Suprapubic skin (tissue), 4 donors: ENCODE measurements at places on chromosomes 3 and 15.

DNA sequence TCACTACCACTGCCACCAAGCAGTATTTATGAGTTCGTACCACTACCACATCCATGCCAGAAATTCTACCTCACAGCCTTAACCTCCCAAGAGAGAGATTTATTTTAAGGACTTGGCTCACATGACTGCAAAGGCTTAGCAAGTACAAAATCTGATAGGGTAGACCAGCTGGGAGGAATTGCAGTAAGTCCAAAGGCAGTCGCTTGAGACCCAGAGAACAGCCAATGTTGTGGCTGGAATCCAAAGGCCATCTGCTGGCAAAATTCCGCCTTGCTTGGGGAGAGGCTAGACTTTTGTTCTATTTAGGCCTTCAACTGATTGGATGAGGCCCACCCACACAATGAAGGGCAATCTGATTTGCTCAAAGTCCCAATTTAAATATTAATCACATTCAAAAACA, 101.4 kb upstream of the STT3B start:
- DNase-seq: no peak

DNA sequence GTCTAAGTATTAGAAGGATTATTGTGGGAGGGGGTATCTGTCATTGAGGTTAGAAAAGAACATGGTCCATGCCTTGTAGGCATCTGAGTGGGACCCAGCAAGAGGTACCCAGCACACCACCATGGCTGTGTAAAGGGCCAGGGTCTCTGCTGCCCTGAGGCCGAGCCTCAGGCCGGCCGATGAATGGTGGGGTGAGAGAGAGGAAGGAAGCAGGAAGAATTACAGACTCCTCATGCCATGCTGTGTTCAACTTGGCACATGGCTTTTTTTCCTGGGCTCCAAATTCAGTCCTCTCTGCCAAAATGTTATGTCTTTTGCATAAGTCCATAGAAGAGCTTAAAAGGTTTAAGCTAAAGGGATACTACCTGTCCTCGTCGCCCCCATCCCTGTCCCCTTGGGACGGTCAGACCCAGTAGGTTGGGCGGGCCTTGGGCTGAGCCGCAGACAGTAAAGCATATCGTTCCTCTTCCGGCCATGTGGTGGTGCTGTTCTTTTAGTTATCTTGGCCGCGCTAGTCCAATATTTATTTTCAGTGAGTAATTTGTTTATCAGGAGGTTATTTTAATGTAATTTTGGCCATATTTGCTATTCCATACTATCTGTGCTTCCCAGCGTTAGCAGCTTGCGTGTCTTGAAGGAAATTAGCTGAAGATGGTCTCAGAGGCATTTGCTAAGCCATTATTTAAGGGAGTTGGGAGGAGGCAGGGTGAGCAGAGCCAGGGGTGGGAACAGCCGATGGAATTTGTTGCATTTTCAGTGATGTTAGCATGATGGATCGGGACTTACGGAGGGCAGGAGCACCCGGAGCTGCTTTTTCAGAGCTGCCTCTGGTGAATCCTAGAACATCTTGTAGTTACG, 152.4 kb downstream of the AGBL1 start:
- no peak for DNase-seq

- DNase-seq: no peak
Observed at GRCh38 chr3:185789134-185789533, 35.7 kb downstream of the IGF2BP2 start.

GRCh38 chr3:46926871-46927717, 49.5 kb downstream of the CCDC12 start:
- peak; percentile 62 for DNase-seq

- no peak for DNase-seq
Observed at GRCh38 chr3:58800940-58801339, 134.4 kb upstream of the FAM3D start.

DNA sequence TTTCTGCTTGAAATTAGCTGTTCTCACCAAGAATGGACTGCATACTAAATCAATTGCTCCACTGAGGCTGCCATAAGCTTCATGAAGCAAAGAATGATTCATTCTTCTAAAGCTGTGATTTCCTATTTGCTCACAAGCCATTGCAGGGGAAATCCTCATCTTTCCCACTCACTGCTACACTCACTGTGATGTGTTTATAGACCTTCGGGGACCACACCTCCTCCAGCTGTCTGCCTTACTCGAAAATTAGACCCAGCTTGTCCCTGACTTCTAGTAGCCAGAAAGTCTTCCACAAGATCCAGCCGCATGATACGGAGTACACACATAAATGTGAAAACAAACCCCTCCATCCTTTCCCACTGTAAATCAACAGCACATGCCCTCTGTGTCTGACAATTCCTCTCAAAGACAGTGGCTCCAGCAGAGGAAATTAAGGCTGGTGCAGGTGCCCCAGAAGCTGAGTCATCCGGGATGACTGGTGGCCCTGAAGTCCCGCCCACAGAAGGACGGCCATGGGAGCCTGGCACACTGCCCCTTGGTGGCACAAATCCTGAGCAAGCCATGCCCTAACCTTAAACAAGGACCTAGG, 172.0 kb downstream of the STT3B start:
- DNase-seq: no peak

DNA sequence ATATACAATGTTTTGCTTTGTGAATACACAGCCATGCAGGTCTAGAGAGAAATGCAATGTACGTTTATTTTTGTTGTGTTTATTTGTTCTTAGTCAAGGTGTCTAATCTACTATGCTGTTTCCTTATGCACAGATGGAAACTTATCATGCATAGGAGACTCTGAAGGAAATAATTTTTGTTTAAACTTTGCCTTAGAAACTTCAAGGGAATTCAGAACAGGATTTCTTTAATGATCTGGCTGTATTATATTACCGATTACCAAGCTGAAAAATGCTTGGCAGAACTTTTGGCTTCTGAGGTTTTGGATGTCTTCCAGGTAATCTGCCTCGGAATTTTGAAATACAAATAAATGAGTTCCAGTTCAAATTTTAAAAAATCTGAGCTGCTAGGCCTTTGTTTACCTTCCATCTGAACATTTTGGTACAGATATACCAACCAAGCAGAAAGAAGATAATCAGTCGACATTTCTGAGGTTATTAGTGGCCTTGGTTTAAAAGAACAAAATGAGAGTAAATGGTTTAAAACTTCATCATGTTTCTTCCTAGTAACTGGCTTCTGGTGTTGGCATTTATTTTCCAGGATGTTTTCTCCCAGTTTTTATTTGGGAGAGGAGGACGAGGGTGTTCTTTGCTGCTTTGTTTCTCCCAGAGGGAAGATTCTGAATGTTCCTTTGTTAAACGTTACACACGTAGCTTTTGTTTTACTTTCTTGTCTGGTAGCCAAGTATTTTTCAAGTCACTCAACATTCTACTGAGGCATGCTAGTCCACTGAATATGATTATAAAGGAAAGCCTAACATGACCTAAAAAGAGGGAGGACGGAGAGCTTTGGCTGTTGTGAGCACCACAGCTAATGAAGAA, 421.8 kb upstream of the TBL1XR1 start:
- no peak for DNase-seq

GRCh38 chr3:184005941-184006507, 11.7 kb downstream of the ABCC5 start:
- DNase-seq: no peak

DNA sequence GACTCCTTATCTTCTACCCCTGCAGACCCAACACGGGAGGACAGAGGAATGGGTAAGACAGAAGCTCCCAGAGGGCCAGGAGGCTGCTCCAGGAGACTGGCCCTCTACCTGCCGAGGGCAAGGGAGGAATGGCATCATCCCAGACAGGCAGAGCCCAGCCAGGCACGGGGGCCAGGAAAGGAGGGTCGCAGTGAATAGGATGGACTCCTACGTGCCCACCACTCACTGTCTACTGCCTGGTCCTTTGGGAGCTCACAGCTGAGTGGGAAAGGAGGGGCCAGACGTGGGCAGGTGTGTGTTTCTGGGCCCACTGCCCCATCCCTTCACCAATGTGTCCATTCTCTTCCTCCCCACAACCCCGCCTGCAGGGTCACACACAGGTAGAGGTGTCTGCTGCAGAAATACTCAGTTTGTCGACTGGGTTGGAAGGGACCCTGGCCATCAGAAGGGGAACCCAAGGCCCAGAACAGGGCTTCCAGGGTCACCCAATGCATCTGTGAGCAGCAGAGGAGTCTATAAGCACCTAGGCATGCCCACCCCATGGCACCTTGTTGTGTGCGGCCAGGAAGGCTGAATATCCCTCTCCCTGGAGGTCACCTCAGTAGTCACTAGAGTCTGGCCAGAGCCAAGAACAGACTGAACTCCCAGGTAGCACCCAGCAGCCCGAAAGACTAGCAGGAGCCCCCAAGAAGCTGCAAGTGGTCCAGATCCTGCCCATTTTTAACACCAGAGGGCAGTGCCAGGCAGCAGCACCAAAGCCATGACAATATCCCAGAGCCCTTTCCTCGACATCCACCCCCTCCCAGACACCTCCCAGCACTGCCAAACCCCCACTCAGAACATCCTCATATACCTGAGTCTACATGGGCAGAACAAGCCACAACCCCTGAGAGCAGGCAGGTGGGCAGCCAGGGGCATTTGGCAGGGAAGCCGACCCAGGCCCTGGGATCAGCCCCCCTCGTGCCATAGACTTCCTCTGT, 24.0 kb downstream of the TKT start:
- DNase-seq: no peak
